NCI-H1105 (cell line): ENCODE measurements at places on chromosomes 13 and 19.

- no peak for DNase-seq
These were observed 14.4 kb upstream of the AKAP8 start for GRCh38 chr19:15393963-15394362.

GRCh38 chr19:34808566-34808965 lies 35.6 kb upstream of the ZNF599 start:
- no peak for DNase-seq

GRCh38 chr13:113997845-113998751 lies 24.2 kb upstream of the C13orf46 start:
- no peak for DNase-seq

DNA sequence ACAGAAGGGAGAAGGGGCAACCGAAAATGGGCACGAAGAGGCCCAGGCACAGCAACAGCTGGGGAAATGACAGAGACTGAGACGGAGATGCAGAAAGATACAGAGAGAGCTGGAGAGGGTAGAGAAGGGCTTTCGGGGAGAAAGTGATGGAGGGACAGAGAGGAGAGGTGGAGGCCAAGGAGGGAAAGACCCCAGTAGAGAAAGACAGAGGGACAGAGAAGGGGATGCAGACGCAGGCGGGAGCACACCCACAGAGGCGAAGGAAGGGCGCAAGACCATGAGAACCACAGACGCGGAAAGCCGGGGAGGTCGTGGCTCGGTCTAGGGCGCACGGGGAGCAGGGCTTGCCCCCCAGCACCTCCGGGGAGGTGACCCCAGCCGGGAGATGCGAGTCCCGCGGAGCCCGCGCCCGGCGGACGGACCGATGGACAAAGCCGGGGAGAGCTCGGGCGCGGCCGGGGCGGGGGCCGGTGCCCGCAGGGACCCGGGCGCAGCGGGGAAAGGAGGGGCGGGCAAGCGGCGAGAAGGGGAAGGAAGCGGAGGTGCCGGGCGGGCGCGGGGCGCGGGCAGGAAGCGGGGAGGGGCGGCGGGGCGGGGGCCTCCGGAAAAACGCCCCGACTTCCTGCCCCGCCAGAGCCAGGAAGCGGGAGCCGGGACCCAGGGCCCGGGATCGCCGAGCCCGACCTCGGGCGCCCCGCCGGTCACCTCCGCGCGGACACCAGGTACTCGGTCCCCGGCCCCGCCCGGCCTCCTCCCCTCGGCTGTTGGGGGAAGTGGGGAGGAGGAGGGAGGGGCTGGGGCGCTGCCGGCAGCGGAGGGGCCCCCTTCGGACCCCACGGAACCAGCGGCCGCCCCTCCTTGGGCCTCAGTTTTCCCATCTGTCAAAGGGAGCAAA lies at the start of gene ARHGEF1:
Gene ARHGEF1 (plus strand): TSS at position 617 of the 895 bp plus-strand sequence. CDS start 4,899 bp downstream, outside the sequence.
- DNase-seq, result no peak

DNA sequence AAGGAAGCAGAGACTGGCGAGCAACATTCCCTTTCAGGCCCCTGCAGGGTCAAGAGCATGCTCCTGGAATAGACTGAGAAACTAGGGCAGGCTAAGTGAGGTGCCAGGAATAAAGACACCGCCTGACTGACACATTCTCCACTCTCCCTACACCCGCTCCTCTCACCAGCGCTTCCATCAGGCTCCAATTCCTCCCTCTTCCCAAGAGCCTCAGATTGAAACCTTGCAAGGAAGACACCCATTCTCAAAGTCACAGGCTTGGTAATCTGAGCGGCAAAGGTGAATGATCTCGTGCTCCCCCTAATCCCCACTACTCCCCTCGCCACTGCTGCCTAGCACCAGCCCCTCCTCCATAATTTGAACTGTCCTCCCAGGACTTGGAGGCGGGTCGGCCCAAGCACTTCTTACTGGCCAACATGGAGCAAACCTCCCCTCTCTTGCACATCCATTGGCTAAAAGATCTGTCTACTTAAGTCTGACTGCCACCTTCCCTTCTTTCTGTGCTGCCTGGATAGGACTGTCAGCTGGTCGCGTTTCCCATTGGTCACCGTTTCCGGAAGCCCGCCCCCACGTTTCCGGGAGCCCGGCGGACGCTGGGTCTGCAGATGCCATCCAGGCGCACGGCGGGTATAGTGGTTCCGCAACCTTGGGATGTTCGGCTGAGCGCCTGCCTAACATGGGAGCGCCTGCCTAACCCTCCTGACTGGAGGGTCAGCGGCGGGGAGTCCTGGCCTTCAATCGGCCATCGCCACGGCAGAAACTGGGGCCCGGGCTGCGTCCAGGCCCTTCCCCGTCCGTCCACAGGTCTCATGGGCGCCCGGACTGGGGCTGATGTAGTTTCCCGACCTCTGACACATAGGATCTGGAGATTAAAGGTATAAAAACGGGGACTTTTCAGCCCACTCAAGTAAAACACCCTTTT lies 33.6 kb downstream of the ZNF383 start:
- DNase-seq, result peak; percentile 90

GRCh38 chr19:17405250-17406045 lies at the start of gene BST2:
Gene BST2, minus strand, starts transcription at chr19:17405630. Its CDS starts 55 bp downstream, at chr19:17405575.
- DNase-seq, result no peak

DNA sequence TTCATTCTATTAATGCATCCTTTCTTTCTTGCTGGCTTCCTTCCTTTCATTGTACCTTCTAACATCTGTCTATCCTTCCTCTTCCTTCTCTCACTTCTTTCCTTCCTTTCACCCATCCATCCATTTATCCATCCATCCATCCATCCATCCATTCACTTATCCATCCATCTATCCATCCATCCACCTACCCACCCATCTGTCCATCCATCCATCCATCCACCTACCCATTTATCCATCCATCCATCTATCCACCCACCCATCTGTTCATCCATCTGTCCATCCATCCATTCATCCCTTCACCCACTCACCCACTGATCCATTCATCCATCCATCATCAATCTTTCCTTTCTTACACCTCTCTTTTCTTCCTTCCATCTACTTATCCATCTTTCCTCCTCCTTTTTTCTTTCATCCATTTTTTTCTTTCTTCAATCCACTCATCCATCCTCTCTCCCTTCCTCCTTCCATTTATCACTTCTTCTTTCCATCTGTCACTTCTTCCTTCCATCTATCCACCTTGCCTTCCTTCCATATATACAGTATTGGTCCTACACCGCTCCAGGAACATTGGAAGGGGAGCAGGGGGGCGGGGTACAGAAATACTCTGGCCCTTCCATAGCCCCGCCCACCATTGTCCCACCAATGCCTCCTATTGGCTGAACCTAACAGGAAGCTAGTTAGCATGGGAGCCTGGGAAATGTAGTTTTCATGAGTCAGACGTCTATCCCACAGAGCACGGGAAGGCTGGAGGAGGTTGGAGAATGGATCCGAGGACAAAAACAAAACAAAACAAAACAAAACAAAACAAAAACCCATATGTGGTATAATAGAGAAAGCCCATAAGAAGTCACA lies 45.9 kb downstream of the MBD3L1 start:
- DNase-seq, result no peak

DNA sequence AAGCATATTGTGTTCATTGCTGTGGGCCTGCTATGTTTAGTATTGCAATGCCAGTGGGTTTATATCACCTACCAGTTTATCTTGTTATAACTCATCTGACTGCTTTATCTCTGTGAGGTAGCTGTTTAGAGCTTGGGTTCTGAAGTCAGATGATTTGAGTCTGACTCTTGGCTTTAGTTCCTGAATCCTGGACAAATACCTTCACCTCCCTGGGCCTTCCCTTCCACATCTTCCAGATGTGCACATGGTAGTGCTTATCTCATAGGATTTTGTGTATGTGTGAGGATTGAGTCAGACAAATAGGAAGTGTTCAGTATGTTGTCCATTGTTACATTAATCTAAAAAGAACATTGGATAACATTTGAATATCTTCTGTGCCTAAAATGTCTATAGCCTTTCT lies 63.5 kb upstream of the ANKRD10 start:
- no peak for DNase-seq

GRCh38 chr13:109790086-109790485 lies 3.7 kb upstream of the IRS2 start:
- no peak for DNase-seq

DNA sequence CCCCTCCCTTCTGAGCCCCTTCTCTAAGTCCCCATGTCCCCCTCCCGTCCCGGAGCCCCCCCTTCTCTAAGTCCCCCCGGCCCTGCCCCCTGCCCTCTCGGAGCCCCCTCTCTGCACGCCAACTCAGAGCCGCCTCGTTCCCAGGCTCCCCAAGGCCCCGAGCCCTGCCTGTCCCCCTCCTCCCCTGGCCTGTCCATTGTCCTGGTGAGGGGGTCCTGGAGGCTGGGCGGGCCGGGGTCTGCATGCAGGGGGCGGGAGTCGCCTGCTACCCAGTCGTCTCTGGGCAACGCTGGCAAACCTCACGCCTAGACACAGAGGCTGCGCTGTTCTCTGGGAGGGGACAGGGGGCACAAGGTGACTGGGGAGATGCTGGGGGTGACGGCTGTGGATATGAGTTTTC lies 39.2 kb upstream of the SEMA6B start:
- no peak for DNase-seq

DNA sequence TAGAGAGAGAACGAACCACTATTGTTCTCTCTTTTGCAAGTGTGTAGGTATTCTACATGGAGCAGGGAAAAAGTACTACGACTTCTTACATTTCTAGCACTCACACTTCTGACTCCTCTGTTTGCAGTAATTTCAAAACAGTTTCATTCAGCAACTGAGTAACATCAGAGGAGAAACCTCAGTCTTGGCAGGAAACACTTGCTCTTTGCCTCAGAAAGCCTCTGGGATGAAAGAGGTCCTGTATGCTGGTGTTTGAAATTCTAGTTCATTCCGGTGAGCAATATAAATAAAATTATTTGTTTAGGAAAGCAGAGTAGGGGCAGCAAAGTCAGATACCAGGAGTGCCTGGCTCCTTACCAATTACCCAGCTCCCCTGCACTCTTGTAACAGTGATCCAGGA lies 595.5 kb downstream of the TBC1D4 start:
- no peak for DNase-seq

DNA sequence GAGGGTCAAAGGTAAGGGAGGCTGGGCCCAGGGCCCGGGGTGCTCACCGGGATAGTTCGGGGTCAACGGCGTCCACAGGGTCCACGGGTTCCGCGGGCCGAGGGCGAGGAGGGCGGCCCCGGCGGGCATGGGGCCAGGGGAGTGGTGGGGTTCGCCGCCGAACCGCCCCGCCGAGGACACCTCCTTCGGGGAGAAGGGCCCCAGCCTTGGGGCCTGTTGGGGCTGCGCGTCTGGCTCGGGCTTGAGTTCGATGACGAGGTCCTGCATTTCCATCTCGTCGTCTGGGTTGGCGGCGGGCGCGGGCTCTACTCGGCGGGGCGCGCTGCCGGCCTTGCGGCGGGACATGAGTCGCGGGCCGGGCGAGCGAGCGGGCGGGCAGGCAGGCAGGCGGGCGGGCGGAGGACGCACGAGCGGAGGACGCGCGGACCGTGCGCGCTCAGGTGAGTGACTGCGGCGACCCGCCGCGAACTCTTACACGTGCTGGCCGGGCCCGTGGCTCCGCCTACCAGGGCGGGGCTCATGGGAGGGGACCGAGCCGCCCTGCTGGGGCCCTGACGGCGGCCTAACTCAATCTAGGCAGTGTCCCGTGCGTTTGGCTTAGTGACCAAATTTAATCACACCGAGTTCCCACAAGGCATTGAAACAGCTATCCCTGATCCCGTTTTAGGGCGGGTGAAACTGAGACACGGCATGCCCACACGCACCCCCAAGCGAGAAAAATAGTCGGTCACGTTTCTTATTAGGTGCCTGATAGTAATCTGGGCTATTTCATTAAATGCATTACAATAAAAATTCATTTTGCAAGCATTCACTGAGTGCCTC lies at the start of gene ZNF296:
Gene ZNF296 (minus strand): TSS at position 450 of the 822 bp plus-strand sequence. CDS start 105 bp downstream, at position 345.
- DNase-seq, result peak; percentile 69

GRCh38 chr13:86038490-86038889 lies 239.3 kb upstream of the SLITRK6 start:
- no peak for DNase-seq

GRCh38 chr13:111410232-111411021 lies 90.0 kb downstream of the TEX29 start:
- DNase-seq, result no peak

DNA sequence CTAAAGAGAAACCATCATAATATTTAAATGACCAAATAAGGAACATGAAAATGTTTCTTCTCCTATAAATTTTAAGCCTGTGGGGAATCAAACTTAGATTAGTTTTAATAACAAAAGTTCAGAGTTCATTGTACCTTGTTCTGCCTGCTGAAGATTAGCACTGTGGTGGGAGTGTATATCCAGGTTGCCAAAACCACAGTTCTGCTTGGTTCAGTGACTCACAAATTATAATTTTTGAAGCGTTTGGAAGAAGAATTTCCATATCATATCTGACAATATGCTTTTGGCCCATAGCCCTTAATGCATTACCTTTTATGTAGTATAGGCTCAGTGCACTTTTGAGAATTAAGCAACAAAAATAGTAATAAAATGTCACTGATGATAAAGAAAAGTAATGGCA lies 545.2 kb downstream of the GPC6 start:
- DNase-seq, result no peak

DNA sequence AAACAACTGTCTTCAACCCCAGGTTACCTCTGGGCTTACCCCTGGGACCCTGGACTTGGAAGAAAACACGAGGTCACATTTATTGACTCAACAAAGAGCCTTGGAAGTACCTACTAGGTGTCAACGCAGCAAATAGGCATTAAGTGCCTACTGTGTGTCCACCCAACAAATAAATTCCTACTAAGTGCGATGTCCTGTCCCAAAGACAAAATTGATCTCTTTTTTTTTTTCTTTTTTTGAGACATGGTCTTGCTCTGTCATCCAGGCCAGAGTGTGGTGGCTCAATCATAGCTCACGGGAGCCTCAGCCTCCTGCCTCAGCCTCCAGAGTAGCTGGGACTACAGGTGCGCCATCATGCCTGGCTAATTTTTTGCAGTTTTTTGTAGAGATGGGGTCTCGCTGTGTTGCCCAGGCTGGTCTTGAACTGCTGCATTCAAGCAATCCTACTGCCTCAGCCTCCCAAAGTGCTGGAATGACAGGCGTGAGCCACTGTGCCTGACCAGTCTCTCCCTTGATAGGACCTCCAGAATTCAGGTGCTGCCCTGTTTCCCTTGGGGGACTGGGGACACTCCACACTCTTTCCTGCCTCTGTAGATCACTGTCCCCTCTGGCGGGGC lies 589 bp upstream of the S1PR2 start:
- DNase-seq, result no peak

GRCh38 chr13:27370305-27370872 lies 54.0 kb upstream of the GTF3A start:
- DNase-seq, result no peak

DNA sequence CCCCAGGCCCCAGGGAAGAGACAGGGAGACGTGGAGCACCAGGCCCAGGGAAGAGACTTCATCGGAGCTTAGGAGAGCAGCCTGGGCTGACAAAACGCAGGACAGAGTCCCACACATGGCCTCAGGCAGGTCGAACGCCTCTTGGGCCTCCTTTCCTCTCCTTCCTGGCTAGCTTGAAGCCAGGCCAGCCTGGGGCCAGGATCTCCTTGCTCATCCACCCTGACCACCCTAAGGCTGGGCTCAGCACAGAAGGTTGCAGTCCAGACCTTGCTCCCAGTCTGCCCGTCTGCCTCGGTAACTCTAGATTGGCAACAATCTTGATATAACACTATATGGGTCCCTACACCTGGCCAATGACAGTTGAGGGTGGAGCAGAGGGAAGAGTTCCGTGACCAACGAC lies 10.1 kb downstream of the PPP6R1 start:
- DNase-seq, result no peak

GRCh38 chr19:31666126-31666525 lies 316.9 kb upstream of the TSHZ3 start:
- no peak for DNase-seq
